ENCODE measurements at places on chromosomes 12 and 14. TPM values are rescaled to one million over a fixed set of nuclear protein-coding genes. Genes with fewer than 3 reads are reported as not detected.
A peak's percentile ranks its signal among the peaks of the same experiment; 100 is the strongest.

DNA sequence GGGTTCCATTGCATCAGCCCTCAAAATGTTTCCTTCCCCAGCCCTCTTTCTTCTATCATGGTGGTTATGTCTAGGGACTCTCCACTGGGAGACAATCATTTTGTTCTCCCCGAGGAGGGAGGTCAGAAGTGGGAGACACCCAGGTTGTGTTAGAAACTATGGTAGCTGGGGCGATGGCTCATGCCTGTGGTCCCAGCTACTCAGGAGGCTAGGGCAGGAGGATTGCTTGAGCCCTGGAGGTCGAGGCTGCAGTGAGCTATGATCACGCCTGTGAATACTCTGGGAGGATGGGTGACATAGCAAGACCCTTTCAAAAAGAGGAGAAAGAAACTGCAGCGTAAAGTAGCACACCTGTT lies 13.0 kb upstream of the LRRC23 start:
- DNase-seq: no peak

DNA sequence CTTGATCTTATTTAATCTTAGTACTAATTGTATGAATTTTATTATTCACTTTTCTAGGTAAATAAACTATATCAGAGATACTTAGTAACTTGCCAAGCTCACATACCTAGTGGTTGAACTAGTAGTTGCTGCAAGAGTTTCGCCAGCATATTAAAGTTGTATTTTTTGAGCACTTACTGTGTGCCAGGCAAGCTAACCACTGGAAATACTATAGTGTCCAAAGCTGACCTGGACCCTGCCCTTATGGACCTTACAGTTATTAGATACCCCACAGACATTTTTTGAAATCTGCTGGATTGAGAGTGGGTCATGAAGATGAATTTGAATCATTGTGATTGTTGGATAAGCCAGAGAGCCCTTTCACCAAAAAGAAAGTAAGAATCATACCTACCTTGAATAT lies 125.0 kb downstream of the RAD51B start:
- DNase-seq: no peak

DNA sequence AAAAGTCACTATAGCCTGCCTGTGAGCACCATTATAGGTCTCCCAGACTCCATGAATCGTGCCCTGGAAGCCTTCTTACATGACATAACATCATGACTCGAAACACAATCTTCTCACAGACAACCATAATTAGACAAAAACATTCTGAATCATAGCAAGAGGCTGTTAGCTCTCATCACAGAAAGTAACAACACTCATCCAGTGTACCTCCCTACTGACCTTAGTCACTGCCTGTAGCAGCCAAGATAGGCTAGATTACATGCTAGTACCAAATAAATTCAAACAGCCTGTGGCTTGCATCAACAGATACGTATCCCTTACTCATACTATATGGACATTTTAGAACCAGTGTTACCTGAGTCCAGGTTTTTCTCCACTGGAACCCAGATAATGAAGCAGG lies 663.8 kb upstream of the FOXG1 start:
- DNase-seq: no peak

DNA sequence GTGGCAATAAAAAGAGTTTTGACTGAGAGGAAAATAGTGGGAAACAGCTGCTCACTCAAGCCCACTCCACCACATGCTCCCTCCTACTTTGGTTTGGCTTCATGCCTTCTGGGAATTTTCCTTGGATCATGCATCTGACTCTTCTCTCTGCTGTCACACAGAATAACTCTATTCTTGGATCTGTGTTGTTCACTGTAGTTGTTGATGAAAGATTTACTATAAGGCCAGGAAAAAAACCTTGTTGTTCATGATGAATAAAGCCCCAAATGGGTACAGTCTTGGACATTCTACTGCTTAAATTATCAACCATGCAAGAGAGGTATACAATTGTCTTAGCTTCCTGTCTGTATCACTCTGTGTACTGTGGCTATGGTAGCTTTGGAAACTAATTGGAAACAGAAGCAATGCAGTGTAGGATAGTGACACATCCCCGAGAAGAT lies 70.5 kb downstream of the TMX1 start:
- DNase-seq: no peak

GRCh38 chr12:6758506-6759095 lies 5.7 kb upstream of the MLF2 start:
- DNase-seq: no peak

GRCh38 chr14:24098927-24099813 lies 5.1 kb downstream of the PCK2 start:
- DNase-seq: no peak

DNA sequence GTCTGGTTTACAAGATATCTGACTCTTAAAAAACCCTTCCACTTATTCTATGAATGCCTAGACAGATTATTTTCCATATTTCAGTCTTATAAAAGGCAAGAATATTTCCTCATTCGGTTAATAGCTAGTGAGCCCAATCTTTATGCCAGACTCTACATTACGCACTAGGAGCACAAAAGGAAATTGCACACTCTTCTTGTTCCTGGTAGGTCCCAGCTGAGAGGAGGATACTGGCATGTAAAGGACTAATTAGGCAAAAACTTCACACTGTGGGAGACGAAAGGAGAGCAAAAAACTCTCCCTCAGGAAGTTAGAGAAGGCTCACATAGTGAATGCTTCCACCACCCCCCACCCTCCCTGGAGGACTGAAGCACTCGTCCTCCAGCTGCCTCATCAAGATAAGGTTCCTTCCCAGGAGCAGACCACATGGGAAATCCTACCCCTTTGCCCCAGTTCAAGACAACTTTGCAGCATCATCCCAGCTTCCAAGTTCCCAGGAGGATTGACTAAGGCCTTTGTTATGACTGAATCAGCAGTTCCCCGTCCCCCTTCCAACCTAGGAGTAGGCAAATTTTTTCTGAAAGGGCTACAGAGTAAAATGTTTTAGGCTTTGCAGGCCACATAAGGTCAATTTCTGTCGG lies 14.5 kb downstream of the CAPZA3 start:
- DNase-seq: peak; percentile 33

DNA sequence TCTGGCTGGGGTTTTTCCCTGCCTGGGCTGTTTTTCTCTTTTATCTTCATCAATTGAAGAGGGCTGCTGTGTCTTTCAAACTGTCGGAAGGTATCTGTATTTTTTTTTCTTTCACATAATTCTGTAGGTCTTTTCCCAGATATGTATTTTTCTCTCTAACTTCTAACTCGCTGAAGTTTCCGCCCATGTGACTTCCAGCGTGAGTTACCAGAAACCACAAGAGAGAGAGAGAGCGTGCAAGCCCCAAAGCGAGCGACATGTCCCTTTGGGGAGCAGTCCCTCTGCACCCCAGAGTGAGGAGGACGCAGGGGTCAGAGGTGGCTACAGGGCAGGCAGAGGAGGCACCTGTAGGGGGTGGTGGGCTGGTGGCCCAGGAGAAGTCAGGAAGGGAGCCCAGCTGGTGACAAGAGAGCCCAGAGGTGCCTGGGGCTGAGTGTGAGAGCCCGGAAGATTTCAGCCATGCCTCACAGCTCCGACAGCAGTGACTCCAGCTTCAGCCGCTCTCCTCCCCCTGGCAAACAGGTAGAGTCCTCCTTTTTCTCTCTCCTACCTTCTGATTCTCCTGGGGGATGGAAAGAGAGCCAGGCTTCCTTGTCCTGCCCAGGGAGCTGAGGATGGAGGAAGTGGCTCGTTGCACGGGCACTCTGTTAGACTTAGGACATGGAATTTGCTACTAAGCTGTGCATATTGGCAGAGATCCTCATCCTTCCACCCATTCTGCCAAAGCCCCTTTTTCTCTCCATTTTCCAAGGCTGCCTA lies at the start of gene BATF:
TSS of gene BATF (plus strand) at position 246 of the 759 bp plus-strand sequence. CDS start at position 460, 214 bp downstream.
- DNase-seq: no peak

DNA sequence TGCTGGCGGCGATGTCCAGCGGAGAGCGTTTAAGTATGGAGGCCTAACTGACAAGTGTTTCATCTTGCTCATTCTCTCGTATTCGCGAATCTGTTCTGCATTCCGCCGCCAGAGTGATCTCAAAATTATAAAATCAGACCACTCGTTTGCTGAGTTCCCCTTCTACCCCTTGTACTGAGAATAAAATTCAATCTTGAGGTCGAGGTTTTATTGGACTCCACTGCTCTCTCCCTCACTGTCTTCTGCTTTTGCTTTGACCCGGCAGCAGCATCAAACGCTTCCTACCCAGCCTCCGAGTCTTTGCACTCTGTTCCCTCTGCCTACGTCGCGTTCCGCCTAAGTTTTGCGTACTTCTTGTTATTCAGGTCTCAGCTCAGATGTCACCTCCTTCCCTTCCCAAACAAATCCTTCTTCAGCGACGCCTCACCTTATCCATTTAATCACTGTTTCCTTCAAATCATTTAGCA lies 462 bp downstream of the KNTC1 start:
- DNase-seq: no peak

DNA sequence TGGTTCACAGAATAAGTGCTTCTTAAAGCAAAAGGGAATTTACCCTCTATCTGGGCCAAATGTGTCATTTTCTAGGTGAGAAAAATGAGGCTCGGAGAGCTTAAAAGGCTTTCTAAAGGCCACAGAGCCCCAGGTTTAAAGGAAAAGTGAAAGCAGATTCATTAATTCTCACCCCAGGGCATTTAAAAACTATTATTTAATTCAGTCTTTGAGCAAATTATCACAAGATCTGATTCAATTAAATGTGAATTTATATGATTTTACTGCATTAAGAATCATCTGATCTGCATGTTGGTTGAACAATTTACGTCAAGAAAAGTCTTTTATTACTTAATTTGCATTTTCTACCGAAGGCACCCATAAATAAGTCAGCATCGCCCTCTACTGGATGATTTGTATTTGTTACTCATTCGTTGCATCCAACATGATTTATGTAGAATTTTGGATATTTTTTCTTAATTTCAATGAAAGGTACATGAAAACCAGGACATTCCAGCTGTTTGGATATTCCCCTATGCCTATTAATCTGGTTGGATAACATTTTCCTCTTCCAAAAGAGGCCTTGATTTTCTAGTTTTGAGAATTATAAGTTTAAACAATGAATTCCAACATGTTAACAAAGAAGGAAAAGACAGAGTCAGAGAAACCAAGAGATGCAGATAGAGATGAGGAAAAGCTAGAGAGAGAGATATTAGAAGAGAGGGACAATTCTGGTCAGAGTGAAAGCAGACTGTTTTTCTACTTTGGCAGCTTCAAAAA lies 19.1 kb upstream of the DHRS7 start:
- DNase-seq: no peak

DNA sequence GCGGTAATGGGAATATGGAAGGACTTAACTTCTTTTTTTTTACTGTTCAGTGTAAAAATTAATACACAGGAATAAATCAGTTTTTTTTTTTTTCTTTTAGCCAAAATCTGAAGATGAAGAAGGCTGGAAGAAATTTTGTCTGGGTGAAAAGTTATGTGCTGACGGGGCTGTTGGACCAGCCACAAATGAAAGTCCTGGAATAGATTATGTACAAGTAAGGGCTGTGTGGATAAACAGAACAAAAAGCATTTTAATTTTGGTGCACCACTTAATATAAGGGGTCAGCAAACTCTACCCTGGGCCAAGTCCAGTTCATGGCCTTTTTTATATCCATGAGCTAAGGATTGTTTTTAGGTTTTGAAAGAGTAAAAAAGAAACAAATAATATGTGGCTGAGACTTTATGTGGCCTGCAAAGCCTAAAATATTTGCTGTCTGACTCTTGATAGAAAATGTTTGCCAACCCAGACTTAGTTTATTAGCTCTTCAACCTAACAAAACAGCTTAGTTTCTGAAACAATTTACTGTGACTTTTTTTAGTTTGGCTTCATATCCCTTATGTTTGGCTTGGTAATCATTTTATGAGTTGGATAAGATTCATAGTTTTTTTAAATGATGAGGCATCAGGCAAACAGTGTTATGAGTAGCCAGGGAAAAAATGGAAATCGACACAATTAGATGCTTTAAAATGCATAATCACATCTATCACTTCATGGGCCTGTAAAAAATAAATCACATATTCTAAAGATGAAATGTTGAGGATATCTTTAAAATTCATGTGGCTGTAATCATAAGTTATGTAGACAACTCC lies 8.4 kb downstream of the GEMIN2 start:
- DNase-seq: no peak

GRCh38 chr12:45742590-45742989 lies 13.1 kb downstream of the ARID2 start:
- DNase-seq: no peak

DNA sequence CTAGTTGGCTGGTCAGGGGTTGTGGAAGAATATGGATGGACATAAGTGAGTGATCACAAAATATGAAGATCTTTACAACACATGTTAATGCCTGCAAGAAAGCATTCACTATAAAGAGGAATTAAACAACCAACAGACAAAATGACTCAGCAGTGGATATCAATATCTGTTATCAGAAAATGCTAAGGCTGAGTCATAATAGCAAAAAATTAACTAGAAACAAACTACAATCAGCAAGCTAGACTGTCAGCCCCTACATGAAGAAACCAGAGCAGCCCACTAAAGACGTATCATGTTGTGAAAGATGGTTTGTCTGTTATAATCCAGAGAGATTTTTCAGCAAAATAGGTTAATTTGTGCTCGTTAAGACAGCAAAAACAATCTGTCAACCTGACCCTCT lies 472.9 kb downstream of the NELL2 start:
- DNase-seq: no peak

GRCh38 chr12:104569346-104570173 lies 112.8 kb downstream of the CHST11 start:
- no peak for DNase-seq

DNA sequence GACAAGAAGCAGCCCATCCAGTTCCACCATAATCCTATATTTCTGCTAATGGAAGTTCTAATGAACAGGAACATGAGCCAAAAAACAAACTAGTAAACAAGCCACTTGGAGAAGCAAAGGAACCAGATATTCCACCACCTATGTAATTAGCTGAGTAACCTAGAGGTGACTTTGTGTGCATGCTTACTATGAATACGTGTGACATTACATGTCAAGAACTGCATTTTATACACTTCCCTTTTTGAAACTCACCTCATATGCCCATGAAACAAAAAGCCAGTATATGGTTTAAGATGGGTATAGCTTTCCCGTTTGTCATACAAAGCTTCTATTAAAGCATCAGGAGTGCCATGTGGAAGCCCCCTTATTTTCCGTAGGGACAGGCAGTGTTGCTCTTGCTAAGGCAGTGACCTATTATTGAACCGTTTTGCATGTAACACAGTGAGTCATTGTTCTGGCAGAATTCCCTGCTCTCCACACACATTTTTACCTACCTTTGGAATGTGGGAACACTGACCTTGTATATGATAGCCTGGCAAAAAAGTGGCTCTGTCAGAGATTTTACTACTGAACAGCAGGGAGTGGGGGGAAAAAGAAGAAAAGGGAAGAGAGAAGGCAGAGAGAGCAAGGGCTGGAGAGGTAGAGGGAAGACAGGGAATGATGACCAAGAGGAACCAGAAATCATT lies 34.8 kb upstream of the FRMD6 start:
- DNase-seq: no peak

GRCh38 chr12:89243771-89244170 lies 108.5 kb downstream of the DUSP6 start:
- DNase-seq: no peak

The SIRT4 gene
- total RNA-seq: 2.8 TPM

The EIF4B gene
- 332 TPM for total RNA-seq

The BLTP3B gene
- total RNA-seq: 13.5 TPM

The CHGA gene
- total RNA-seq: not detected

All from left cardiac atrium (tissue), 4 donors.